Posterior vena cava (tissue), 2 donors: ENCODE measurements at places on chromosomes 6 and 20. TPM values are rescaled to one million over a fixed set of nuclear protein-coding genes. Genes with fewer than 3 reads are reported as not detected.

DNA sequence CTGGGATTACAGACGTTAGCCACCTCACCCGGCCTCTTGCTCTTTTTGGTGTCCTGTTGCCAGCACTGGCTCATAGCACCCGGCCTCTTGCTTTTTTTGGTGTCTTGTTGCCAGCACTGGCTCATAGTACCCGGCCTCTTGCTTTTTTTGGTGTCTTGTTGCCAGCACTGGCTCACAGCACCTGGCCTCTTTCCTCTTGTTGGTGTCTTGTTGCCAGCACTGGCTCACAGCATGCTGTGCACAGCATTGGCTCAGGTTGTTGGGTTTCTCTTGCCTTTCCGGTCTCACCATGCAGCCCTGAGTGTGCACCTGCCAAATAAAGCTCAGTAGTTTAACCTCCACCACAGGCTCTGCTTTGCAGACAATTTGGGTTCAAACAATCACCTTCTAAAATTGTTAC is 208.2 kb downstream of the THBS2 start:
- DNase-seq: no peak

- DNase-seq: no peak
These were observed 86.7 kb downstream of the TRERF1 start for GRCh38 chr6:42365021-42365420.

DNA sequence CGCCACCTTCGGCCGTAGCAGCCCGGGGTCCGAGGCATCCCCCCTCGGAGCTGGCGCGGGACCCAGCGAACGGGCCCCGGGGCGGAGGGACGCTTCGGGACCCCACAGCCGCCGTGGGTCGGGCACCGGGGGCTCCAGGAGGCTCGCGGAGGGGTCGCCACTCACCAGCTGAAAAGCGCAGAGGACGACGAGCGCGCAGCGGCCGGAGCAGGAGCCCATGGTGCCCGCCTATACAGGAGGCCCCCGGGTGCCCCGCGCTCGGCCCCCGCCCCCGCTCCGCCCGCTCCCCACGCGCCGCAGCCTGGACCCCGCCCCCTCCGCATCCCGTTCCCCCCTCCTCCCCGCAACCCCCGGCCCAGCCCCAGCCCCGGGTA is at the start of gene NKAIN4:
NKAIN4 (minus strand) TSS at position 232 of the 374 bp plus-strand sequence; CDS start at position 219, 13 bp downstream.
- no peak for DNase-seq

DNA sequence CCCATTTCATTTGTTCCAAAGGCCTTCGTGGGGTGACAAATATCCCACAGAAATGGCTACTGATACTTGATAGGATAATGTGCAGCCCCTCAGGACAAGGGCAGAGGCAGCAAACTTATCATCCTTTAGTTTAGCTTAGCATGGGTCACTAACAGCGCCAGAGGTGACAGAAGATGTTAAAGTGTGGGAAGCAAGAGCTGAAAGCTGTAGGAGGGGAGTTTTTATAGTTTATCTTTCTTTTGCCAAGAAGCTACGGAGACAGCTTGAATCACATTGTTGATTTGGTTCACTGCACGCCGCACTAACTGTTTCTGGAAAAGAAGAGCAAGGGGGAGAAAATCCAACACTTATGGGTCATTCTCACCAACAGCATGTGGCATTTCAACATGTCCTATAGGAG is 773.9 kb upstream of the MMS22L start:
- no peak for DNase-seq

- no peak for DNase-seq
These were observed 193.4 kb downstream of the BACH2 start for GRCh38 chr6:90103056-90103800.

- DNase-seq: no peak
These were observed 56.6 kb downstream of the MAFB start for GRCh38 chr20:40632346-40632976.

- no peak for DNase-seq
These were observed 779 bp upstream of the KCNG1 start for GRCh38 chr20:51023617-51024155.

GRCh38 chr20:61800359-61801064 is 265.2 kb downstream of the TAF4 start:
- no peak for DNase-seq

DNA sequence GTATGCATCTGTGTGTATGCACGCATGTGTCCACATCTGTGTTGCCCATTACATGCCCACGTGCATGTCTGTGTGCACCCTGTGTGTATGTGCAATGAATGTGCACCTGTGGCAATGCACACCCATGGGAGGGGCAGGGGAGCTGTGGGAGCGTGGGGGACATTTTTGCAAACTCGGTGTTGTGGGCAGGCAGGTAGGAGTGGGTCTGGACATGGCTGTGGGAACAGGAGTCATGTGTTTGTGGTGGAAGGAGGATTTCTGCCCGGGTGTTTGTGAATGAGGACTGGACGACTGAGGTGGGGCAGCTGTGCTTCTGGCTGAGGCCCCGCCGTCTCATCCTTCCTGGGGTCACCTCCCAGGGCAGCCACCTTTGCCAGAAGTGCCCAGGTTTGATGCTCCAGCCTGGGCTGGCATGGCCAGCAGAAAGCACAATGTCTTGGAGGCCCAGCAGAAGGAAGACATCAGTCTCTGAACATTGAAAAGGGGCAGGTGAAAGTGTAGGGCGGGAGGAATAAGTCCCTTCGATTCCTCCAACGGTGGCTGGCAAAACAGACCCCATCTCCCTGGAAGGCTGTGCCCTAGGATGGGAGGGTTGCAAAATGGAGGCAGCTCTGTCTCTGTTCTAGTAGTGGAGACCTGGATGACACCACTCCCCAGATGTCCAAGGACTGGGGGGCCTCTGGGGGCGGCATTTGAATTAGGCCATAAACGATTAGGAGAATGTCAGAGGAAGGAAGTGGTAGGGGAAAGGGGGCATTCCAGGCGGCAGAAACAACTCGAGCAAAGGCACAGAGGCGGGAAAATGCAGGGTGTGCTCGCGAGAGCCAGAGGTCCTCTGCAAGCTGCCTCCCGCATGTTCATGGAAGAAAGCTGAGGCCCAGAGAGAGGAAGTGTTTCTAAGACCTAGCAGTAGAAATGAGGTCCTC is 19.1 kb upstream of the ARMC12 start:
- no peak for DNase-seq

DNA sequence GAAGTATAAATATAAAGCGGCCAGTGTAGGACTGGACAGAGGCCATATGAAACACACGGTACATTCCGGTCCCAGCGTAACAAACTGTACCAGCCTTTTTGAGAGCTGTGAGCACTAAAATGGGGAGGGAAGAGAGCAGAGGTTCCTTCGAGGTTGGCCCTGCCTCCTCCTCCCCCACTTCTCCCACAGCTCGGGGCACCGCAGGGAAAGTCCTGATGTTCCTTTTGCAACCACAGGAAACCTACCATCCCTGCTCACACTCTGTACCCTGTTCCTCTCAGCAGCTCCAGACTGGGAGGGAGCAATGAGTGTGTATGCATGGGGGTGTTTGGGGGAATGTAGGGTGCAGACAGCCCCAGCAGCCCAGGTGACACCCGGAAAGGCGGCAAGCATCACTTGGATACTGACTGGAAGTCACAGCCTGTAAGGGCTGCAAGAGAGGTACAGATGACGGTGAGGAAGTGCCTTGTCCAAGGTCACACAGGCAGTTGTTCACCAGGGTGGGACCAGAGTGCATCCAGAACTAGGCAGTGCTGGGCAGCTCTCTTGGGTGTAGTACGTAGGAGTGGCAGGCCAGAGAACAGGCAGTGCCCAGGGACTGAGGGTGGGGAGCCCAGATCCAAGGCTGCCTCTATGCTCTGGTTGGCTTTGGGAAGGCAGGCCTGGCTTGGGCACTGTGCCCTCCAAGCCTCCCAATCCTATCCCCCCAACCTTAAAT is 11.0 kb upstream of the ARMC12 start:
- DNase-seq: peak; percentile 87

DNA sequence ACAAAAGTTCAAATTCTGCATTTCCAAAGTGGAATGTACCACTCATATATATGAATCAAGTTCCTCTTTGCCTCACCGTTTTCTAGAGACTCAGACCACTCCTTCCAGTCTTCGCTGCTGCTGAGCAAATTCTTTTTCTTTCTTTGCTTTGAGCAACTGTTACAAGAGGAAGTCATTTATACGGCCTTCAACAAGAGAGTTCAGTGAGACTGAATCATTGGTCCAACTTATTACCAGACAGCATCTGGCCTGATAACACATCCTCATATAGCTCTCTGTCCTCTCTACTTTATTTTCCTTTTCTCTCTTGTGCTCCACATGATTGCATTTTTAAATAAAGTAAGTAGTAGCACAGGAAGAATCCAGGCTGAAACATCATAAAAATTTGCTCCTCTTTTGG is 652.7 kb downstream of the PHF3 start:
- no peak for DNase-seq

- DNase-seq: no peak
These were observed 17.4 kb upstream of the SDHAF4 start for GRCh38 chr6:70549327-70549726.

DNA sequence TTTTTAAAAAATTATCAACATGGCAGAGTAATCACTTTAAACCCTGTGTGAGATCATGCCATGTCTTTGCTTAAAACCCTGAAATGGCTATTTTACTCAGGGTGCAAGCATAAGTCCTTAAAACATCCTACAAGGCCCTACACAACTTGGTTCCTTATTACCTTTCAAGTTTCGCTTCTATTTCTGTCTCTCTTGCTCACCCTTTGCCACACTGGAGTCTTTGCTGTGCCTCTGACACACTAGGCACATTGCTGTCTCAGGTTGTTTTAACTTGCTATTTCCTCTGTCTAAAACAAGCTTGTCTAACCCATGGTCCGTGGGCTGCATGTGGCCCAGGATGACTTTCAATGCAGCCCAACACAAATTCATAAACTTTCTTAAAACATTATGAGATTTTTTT is 55.6 kb downstream of the KIAA0408 start:
- DNase-seq: no peak

- DNase-seq: peak; percentile 92
These were observed 15.8 kb upstream of the RBPJL start for GRCh38 chr20:45290677-45291355.

Gene KIF16B
- total RNA-seq: 16.3 TPM

Gene AGPAT4
- total RNA-seq: 14.0 TPM

Gene HLA-DRA
- 225 TPM for total RNA-seq

Gene CAGE1
- not detected for total RNA-seq

Gene DACT2
- 0.24 TPM for total RNA-seq

Gene ASIP
- not detected for total RNA-seq

Gene HLA-F
- 61.8 TPM for total RNA-seq
